ENCODE measurements at places on chromosomes 7 and 10.

DNA sequence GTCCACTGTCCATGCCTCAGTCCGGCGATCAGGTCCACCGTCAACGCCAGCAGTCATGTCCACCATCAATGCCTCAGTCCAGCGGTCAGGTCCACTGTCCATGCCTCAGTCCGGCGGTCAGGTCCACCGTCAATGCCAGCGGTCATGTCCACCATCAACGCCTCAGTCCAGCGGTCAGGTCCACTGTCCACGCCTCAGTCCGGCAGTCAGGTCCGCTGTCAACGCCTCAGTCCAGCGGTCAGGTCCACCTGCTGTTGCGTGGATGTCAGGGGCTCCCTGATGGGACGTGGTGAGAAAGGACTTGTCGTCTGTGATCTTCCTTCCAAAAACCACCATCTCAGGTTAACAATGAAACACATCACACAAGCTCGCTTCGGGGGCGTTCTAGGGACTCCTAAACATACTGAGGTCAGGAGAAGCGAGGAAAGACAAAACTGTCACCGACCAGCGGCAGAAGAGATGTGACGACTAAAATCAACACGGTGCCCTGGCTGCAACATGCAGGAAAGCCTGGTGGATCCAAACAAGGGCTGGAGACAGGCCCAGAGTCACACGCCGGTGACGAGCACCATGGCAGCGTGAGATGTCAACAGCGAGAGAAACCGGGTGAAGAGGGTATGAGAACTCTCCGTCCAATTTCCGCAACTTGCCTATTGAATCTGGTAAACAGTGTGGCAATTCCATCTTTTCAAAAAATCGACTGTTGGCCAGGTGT lies 264.2 kb downstream of the MAD1L1 start:
- no peak for DNase-seq

- DNase-seq = no peak
These were observed 284.6 kb upstream of the IMMP2L start for GRCh38 chr7:111846898-111847297.

GRCh38 chr10:56319386-56319785 lies 41.7 kb downstream of the ZWINT start:
- no peak for DNase-seq

DNA sequence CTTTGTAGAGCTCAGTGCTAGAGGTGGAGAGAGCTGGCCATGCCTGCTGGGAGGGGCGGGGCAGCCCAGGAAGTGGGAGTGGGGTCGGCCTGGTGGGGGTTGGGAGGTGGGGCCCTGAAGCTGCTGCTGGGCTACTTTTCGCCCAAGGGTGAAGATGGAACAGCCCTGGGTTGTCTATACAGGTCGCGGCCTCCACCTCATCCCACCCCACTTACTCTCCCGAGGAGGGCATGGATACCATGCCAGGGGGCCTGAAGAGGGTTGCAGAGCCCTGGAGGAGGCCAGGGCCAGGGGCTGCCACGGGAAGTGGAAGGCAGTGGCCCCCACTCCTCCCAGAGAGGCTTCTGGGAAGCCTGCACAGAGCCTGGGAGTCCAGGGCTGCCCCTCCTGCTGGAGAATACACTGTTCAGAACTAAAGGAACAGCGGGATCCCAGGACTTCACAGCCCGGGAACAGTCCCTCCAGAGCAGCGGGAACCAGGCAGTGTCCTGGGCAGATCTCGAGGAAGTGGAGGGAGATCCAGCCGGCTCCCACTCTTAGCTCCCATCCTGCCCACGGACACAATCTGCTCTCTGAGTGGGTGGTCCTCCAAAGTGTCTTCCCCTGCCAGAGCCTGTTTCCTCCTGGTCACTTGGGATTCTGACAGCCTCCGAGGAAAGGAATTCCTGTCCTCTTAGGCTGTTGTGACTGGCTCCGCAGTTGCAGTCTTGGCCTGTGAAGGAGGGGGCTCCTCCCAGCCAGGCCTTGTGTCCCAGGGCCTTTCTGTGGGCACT lies 23.5 kb downstream of the MAT1A start:
- no peak for DNase-seq

GRCh38 chr10:35339942-35340341 lies 3.6 kb downstream of the CCNY start:
- DNase-seq = no peak

DNA sequence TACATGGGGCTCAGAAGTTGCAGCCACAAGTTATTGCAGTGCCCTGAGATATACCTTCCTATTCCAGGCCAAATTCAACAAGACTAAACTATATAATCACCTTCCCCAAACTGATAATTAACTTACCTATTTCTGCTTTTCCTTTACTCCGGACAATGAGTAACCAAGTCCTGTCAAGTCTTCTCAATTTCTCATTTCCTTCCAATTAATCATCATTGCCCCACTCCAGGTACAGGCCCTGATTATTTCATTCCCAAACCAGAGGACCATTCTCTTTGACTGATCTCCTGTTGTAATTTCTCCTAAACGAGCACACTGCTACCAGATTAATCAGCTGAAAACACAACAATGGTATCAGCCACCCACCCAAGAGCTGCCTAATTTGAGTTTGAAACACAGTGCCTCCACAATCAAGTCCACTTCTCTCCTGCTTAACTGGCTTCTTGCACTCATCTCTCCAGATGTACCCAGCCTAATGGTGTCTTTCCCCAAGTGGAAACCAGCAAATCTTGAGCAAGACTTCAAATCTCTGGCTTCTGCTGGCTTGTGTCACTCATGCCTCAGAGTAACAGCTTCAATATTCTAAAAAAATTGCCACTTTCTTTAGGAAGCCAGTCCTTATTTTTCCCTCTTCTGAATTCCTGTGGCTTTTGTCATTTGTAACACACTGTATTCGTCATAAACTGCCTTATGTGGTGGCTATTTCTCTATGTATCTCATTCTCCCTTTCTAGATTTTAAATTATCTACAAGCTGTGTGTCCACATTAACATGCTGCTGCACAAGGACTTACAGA lies 89.1 kb downstream of the CDK6 start:
- DNase-seq = no peak

DNA sequence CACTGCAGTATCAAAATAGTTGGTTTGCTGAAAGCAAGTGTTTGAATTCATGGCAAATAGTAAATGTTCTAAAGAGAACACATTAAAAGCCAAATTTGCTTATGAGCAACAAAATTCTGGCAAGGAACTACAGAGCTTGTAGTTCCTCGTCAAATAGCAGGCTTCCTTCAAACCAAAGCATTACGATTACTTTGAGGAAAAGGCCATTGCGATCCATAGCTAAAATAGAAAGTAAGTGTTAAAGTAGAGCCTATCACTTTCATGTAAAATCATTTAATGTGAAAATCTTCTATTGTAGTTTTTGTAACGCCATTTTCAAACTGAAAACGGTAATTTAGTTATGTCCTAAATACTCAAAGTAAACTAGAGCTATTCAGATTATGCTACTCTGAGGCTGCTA lies 20.1 kb downstream of the CACNA2D1 start:
- DNase-seq = no peak

DNA sequence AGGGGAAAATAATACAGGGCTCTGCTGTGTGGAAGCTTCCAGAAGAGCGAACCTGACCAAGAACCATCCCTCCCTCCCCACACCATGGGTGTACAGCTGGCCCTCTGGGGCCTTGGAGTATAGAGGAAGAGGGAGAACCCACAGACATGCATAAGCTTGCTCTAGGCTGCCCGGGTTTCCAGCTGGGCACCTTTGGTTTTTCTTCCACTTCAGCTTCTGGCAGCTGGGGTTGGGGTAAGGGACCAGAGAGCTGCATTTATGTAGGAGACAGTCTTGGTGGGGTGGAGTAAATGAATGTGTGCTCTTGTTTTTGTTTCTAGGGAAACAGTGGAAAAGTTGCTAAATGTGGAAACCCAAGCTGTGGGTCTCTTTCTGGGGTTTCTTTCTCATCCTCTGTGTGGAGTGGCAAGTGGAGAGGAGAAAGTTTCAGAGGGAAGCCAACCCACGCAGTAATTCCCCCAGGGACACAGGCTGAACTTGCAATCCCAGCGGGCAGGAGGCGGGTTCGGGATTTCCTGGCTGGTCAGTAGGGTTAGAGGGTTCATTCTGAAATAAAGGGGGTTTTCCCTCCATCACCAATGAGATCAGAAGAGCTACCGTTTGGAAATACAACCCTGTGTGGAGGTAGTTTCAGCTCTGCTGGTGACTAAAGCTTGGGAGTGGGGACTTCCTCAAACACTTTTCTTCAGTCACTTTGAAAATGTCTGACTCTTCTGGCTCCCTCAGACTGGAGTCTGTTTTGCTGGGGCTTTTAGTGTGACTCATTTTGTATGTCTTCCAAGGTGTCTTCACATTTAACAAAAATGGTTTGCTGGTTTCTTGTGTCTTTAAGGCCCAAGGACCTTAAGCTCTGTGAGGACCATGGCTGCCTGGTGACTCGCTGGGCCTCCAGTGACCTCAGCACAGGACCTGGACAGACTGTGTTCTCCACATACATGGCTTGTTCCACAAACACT lies 22.2 kb upstream of the SRGN start:
- peak; percentile 34 for DNase-seq

- no peak for DNase-seq
These were observed 41.9 kb downstream of the CREB3L2 start for GRCh38 chr7:137960020-137960419.

- no peak for DNase-seq
These were observed 984 bp upstream of the IKZF1 start for GRCh38 chr7:50303335-50304128.

GRCh38 chr10:60977161-60978122 lies 33.5 kb upstream of the RHOBTB1 start:
- no peak for DNase-seq

DNA sequence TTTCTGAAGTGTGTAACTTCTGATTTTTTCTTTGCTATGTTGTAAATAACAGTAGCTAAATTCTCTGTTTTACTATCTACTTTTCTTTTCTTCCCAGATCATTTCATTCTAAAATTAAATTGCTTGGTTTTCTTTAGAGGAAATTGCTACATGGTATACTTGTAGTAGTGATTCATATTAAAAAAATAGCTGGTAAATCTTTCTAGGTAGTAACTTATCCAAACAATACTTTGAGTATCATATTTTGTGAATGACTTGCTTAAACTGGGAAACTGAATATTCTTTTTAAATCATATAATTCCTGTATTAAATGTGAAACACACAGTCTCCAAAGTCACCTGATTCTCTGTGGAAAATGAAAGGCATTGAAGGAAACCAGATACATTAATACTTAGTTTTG lies 85.5 kb downstream of the ZNRF2 start:
- DNase-seq = no peak

DNA sequence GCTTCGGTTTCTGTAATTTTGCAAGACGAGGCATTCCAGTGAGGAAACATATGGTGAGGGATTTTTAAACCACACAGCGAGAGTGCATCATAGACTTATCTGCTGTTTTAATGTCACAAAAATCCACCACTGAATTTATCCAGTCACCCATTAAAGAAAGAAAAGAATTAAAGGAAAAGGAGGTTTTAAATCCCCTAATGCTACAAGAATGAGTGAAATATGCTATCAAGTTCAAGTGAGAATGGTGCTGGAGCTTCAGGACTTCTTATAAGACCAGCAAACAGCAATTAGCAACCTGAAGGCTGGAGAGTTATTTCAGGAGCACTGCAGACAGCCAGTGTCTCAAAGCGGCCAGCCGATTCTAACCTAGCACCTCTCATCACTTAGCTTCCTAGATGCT lies 439.1 kb upstream of the MGMT start:
- DNase-seq = no peak

- DNase-seq = no peak
These were observed 495.7 kb downstream of the GALNT17 start for GRCh38 chr7:71627651-71628050.

DNA sequence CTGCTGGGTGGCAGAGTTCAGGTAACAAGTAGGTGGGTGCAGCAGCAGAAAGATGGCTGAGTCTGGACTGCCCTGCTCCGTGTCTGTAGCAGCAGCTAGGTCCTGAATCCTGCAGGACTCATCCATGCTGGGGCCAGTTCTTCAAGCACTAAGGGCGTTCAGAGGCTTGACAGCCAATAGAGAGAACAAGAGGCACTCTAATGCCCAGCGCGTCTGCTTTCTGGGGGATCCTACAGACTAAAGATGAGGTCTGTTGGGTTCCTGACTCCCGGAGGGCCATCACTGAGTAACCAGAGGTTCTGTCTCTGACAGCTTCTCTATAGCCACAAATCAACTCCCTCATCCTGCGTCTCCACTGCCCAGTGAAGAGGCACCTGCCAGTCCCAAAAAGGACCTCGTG lies 125.5 kb downstream of the PTPN20 start:
- DNase-seq = no peak

DNA sequence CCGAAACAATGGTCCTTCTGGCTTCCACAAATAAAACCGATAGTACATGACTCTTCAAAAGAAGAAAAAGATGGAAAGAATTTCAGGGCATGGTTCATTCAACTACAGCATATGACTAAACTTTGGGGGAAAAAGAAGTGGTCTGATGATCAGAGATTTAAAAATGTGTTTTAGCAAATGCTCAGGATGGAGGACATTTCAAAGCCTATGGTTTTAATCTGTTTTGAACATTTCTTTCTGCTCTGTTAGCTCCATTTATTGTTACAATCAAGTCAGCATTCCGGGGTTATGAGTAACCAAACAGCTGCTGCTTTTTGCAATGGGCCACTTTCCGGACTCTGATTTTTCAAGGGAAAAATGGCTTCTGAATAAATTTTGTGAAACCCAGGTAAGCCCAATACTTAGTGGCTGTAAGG lies 142.4 kb downstream of the CUBN start:
- DNase-seq = no peak

- no peak for DNase-seq
These were observed 45.2 kb upstream of the SEMA3D start for GRCh38 chr7:85232068-85232467.

- DNase-seq = no peak
These were observed 63.0 kb downstream of the CUL1 start for GRCh38 chr7:148761499-148762278.

DNA sequence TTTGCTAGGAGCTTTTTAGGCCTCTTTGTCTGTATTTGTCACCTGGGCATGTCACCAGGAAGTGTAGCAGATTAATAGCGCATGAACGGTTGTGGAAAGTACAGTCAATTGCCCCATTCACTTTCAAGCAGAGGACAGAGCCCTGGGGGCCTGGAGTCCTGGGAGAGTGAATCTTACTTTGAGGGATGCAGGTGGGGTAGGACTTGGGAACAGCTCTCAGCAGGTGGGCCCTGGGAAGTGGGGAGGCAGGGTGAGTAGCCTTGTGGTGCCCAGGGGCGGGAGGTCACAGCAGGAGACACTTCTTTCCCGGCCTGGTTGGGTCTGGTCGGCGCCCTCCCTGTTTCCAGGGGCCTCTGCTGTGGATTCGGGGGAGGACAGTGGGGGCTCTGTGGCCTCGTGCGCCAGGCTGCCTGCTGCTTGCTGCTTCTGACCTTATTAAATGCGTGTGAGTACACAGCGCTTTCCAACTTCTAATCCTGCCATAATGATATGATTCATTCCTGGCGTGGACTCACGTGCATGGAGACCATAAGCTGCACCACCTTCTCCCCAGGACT lies 51.6 kb upstream of the AQP1 start:
- DNase-seq = no peak

DNA sequence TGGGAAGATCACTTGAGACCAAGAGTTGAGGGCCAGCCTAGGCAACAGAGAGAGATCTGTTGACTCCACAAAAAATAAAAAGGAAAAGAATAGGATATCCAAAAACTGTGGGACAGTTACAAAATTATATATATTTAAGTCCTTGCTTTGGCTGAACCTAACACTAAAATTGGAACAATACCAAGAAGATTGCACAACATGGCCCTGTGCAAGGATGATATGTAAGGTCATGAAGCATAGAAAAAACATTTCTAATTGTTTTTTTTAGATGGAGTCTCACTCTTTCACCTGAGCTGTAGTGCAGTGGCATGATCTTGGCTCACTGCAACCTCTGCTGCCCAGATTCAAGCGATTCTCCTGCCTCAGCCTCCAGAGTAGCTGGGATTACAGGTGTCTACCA lies 139.0 kb downstream of the TPST1 start:
- peak; percentile 9 for DNase-seq

GRCh38 chr7:46990761-46991160 lies 591.1 kb downstream of the TNS3 start:
- no peak for DNase-seq

Data from KBM-7 (cell line).